Lung microvascular endothelial cell (primary cell): ENCODE measurements at places on chromosomes 4 and X. TPM values are rescaled to one million over a fixed set of nuclear protein-coding genes. Genes with fewer than 3 reads are reported as not detected.

- DNase-seq, result peak; percentile 95
These were observed 43.2 kb upstream of the RBM47 start for GRCh38 chr4:40672528-40673522.

GRCh38 chrX:132568291-132568690, 79.5 kb upstream of the MBNL3 start:
- no peak for DNase-seq

DNA sequence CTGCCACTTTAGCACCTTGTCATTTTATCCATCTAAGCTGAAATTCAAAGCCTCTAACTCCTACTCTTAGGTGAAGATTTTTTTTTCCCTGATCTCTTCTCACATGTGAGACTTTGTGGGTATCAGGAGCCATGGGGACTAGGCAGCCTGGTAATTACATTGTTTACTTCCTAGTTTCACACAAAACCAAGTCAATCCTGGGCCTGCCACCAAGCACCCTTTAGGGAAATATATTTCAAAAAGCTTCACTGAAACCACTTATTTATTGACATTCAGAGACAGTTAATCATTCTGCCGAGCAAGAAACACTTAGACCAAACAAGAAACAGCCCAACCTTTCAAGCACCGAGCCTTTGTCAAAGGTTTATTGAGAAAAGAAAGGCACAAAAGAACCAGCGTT, 200.0 kb downstream of the RELL1 start:
- no peak for DNase-seq

DNA sequence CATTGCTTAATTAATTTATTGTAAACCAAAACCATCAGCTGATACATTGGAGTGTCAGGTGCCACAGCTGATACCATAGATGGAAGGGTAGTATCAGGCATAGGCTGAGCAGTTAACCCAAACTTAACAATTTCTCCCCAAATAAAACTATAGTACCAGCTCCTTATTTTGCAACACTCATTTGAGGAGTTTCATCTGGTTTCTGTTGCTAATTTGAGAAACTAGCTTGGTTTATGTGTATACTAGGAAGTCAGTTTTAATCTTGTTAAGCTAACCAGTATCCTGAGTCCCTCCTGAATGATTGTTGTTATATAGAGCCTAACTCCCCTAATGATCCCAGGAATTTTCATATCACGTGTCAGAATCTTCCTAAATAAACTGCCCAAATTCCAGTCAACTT, 12.7 kb downstream of the DCAF16 start:
- no peak for DNase-seq

- DNase-seq, result no peak
These were observed 62.8 kb downstream of the LRBA start for GRCh38 chr4:150952167-150952845.

DNA sequence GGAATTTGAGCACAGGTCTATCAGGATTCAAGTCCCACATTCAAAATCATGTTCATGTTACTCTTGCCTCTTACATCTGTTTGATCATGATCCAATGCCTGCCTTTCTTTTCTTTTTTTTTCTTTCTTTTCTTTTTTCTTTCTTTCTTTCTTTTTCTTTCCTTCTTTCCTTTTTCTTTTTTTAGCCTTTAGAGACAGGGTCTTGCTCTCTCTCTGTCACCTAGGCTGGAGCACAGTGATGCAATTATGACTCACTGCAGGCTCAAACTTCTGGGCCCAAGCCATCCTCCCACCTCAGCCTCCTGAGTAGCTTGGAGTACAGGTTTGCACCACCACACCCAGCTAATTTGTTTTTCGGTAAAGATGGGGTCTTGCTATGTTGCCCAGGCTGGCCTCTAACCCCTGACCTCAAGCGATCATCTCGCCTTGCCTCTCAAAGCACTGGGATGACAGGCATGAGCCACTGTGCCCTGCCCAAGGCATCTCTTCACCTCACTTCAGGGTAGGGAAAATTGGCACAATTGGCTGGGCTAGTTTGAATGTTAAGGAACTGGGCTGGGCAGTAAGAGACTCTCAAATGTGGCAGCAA, 359.2 kb downstream of the FBXW7 start:
- no peak for DNase-seq

- no peak for DNase-seq
These were observed 95.8 kb upstream of the EGFL6 start for GRCh38 chrX:13473442-13474163.

- DNase-seq, result peak; percentile 11
These were observed 689 bp upstream of the NHSL2 start for GRCh38 chrX:71909956-71910355.

GRCh38 chrX:132277953-132278614, 58.8 kb upstream of the RAP2C start:
- DNase-seq, result no peak

DNA sequence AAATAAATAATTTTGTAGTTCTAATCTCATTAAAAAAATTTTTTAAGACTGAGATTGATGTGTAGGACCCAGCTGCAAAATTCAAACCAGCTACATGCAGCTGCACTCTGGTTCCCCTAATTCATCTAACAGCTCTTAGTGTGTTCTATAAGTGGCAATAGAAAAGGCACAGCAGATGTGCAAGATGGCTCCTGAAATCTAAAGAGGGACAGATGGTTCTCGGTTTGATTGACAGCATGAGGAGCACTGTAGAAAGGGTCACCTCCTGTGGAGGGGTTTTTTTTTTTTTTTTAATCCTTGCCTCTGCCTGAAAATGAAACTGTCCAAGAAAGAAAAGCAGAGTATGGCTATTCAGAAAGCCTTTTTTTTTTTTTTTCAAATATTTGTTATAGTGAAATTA, 16.9 kb upstream of the OCIAD1 start:
- no peak for DNase-seq

- DNase-seq, result no peak
These were observed 291.5 kb upstream of the GALNTL6 start for GRCh38 chr4:171521726-171522125.

DNA sequence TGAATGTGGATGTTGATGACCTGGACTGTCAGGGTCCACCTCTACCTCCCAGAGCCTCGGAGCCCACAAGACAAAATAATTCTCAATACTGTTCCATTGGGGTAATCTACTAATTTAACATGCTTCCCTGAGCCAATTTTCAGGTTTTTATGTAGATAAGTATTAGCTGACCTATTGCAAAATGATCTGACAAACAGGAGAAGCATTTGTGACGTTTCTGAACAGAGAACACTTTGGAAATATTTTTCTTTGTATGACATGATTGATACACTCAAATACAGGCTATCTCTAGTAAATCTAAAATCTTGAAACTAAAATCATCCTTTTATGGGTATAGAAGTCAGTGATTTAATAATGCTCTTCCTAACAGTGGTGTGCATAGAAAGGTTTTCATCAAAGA, 716.6 kb downstream of the KLHL13 start:
- DNase-seq, result no peak

- no peak for DNase-seq
These were observed 11.6 kb upstream of the ACOT9 start for GRCh38 chrX:23754664-23755063.

DNA sequence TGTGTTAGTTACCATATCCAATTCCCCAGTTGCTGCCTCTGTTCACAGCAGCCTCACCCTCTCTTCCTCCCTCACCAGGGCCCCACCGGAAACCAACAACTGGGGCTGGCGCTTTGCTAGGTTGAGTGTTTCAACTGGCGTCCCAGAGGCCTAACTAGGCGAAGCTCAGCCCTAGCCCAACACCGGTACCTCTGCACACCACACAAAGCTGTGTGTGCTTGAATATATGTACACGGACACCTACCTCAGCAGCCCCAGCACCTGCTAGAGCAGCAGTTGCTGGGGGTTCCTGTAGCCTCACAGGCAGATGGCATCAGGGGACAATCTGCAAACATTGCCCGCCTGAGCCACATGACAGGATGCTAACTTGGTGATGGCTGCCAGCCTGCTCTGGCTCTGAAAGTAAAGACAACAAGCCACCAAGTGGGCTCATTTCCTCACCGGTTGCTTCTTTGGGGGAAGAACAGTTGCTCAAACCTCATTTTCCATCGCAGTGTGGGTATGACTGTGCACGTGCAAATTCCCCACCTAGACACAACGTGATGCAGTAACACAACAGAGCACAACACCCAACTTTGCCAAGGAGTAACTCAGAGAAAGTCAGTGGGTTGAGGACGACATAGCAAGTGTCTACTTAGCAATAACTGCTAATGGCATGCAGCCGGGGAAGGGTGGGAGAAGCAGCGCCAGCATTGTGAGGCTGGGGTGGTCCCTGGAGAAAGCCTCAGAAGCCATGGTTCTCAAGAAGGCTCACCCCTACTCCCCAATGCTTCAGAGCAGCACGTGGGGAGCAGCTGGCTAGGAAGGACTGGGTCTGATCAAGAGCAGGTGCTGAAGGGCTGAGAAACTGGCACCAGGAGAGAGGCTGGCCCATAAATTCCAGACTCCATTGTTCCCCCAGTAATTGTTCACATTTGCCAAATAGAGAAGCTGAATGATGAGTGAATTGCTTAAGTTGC, 139.5 kb downstream of the SH3KBP1 start:
- DNase-seq, result no peak

DNA sequence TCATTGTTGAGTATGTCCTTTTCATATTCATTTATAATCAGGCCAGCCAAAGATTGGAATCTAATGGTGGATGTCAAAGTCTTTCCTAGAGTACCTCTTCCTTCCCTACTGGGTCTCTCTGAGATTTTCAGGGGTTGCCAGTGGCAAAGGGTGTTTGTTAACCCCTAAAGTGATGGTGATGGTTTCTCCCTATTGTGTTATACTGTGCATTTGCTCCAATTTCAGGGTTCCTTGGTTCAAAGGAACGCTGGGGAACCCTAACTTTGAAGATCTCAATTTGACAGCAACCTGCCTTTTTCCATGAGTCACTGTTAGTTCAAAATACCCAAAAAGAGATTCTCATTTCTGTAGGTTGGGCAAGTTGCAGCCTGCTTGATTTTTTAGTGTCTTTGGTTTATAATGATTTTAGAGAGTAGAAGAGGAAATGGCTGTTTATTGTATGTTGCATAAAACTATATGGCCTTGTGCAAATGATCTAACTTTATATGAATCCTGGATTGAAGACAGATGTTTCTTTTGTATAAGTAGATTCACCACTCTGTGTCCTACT, 23.0 kb downstream of the GAB1 start:
- DNase-seq, result no peak

DNA sequence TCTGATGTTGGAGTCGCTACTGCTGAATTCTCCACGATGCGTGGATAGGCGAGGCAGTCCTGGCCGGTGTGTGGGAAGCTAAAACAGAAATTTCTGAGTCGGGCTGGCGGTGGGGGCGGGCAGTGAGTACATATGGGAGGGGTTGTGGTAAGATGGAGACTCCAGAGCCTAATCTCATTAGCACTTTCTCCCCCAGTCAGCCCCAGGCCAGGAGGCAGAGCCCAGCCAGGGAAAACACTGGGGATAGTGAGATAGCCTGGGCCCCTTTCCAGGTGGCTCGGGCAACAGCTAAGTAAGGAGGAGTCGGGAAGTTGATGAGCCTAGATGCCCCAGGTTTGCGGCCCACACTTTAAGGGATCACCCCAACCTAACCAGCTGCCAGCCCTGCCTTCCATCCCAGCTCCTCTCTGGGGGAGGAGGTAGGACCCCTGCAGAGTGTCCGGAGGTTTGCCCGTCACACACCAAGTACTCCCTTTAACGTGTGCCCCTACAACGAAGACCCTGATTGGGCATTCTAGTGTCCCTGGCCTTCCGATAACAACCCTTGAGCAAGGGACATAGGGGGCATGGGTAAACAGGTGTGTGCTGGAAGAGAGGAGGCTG, 2.4 kb upstream of the LOC101059915 start:
- DNase-seq, result no peak

GRCh38 chr4:25925486-25926201, 11.6 kb downstream of the SMIM20 start:
- DNase-seq, result peak; percentile 49

- no peak for DNase-seq
These were observed 25.7 kb upstream of the CT47A1 start for GRCh38 chrX:121011254-121011653.

- DNase-seq, result peak; percentile 20
These were observed 1.3 kb downstream of the SLC9A7 start for GRCh38 chrX:46757593-46757992.

GRCh38 chrX:13428053-13428786, 108.4 kb upstream of the ATXN3L start:
- DNase-seq, result peak; percentile 47

DNA sequence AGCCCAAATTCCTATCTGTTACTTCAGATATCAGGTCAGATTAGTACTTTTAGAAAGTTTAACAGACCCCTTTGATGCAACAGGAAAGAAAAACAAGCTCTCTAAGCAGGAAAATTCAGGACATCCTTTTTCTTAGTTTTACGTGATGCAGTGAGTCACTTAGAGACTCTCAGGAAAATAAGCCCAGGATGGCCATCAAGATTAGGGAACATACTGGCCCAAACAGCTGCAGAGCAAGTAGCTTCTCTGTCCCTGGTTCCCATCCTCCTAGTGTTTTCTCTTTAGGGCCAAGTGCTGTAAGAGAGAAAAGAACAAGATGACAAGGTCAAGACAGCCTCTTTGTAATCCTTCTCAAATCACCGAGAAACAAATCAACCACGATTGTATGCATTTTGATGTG, 219.1 kb downstream of the ZNF674 start:
- DNase-seq, result peak; percentile 73

- no peak for DNase-seq
These were observed 1.3 kb downstream of the NPY1R start for GRCh38 chr4:163330916-163331628.

GRCh38 chrX:153521034-153521433, 3.6 kb downstream of the ATP2B3 start:
- no peak for DNase-seq

DNA sequence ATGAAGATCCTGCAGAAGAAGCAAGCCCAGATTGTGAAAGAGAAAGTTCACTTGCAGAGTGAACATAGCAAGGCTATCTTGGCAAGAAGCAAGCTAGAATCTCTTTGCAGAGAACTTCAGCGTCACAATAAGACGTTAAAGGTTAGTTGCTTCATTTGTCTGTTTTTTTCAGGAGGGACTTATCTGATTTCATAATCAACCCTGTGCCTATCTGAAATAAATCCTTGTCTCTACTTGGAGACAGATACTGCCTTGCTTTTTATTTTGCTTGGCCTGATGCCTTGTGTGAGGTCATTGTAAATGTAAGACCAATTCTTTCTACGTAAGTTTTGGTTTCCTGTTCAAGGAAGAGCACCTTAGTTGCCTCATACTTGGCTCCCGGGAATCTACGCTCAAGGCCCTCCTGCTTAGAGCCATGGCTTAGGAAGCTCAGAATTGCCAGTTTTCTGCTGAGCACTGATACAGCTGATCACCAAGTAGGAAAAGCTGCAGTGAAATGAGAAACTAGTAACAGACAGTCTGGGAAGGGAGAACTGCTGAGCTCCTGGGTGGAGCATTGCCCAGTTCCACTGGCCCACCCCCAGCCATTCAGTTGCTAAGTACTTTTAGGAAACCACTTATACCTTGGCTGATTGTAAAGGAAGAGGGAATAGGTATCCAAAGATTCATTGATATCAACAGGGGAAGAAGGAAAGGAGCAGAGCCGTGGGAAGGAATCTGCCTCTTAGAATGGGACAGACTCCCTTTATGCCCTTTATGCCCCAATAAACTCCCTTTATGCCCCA, 41.8 kb downstream of the RBBP7 start:
- DNase-seq, result no peak

Gene CXorf49
- not detected in 2 replicates for total RNA-seq

Gene ATP11C
- total RNA-seq, result 62.8 and 67.3 TPM in 2 replicates

Gene TLR6
- under 0.01 and 0.22 TPM in 2 replicates for total RNA-seq

Gene ZNF157
- not detected in 2 replicates for total RNA-seq

Gene CSN2
- not detected in 2 replicates for total RNA-seq

Gene ARHGAP6
- total RNA-seq, result under 0.01 and 0.22 TPM in 2 replicates

Gene TMEM31
- 0.22 TPM in 1 of 2 replicates, not detected in the other for total RNA-seq

Gene SPANXB1
- not detected in 2 replicates for total RNA-seq

Gene EDNRA
- under 0.01 and 0.22 TPM in 2 replicates for total RNA-seq

Gene MAGEC1
- total RNA-seq, result not detected in 2 replicates

Gene CCSER1
- under 0.01 and 0.20 TPM in 2 replicates for total RNA-seq

Gene EVC
- total RNA-seq, result 8.5 and 17.5 TPM in 2 replicates
